AG09319 (cell line): ENCODE measurements at places on chromosomes 2 and 18.

GRCh38 chr2:50443288-50443687 lies 588.6 kb downstream of the NRXN1 start:
- no peak for DNase-seq

GRCh38 chr18:36446059-36446458 lies 148.5 kb downstream of the FHOD3 start:
- no peak for DNase-seq

DNA sequence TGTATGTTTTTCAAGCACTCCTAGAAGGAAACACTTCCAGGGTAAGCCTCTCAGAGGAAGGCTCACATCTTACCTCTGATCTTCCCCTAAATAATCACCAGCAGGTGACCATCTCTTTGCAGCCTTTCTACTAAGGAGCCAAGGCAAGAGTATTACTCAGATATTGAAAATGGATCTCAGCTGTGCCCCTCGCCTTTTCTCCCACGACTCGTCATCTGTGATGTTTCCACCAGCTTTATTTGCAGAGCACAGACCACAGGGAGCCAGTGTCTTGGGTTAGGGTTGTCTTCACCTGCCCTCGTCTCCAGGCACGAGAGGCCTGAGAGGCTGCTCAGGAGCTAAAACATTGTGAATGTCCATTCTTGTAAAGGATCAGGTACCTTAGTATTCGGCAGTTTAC lies 16.9 kb upstream of the SCLY start:
- no peak for DNase-seq

- DNase-seq = no peak
Measured at GRCh38 chr2:215601990-215602721, 166.3 kb upstream of the FN1 start.
